ENCODE measurements at places on chromosomes 3 and 15.

GRCh38 chr15:89430530-89431341 is 65.6 kb downstream of the RHCG start:
- peak; percentile 92 for DNase-seq

DNA sequence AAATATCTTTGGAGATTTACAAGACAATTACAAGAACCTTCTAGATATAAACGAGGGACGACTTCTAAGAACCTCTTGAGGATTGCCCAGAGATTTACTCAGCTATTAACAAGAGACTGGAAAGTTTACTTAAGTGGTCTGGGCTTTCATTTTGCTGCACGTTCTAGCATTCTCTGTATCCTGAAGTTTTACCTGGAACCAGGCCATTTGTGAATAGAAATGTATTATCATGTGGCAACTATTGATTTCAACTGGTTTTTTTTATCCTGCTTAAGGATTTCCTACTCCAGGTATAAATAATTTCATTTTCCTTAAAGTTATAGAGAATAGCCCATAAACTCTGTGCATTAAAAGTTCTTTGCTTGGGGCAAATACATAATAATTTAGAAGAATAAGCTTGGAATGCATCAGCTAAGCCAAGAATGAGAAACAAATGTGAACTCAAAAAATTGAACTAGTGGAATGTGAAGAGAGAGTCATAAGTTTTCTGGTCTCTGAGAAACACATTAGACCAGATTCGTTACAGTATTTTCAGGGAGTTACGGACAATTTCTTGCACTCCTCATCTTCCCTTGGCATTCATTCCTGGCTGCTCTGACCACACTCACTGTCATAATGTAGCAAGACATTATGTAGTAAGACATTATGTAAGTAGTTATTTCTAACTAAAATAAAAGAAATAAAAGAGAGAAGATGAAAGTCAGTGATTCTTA is 1.3 kb downstream of the AQP9 start:
- DNase-seq, result no peak

DNA sequence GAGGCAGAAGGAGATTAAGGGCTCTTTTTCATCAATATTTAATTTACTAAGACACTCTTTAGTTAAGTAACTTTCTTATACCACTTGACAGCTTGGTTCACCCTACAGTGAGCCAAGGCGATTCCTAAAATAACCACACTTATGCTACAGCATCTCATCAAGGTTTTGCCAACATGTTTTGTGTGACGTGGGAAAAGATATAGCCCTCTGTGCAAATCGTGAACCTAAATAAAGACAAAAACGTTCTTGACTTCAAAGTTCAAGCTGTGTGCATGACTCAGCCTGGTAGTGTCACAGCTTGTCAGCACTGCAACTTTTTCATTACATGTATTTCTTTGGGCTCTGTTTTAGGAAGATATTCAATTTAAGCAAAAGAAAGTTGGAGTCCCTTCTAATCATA is 297.0 kb upstream of the EPHA3 start:
- DNase-seq, result no peak

DNA sequence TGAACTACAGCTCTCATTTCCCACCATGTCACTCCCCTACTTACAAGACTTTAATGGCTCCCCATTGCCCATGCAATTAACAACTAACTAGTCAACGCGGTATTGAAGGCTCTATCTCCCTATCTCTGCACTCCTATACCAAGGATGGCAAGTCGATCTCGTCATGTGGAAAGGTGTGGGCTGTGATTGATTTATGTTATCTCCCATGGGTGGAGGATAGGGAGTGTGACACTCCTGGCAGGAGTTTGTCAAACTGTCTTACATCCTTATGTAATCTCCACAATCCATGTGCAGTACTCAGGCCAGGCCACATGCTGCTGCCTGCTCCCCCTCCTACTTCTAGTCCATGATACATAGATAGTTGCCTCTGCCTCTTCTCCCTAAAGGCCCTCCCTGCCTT is 3.2 kb upstream of the RORA start:
- no peak for DNase-seq

- DNase-seq, result no peak
Observed at GRCh38 chr3:118097660-118098059, 937.0 kb downstream of the IGSF11 start.

GRCh38 chr3:183555541-183556081 is at the start of gene KLHL6:
Gene KLHL6 (minus strand): TSS chr3:183555706. CDS start chr3:183555653, 53 bp downstream.
- DNase-seq, result no peak

DNA sequence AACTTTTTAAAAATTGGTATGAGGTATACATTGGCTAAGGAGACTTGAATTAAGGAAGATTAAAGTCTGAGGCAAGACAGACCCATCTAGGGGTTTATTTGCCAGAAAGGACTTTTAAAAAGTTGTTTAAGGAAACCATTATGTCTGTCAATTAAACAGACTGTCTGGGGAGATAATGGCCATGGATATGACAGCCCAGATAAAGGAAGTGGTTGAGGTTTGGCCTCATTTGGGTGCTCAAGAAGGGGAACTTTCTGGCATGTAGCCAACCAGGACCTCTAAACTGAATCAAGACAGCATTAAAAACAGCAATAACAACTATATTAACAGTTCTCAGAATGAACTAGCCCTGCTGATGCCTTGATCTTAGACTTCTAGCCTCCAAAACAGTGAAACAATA is 9.9 kb upstream of the CD200R1L start:
- no peak for DNase-seq

- no peak for DNase-seq
Observed at GRCh38 chr15:52523647-52524046, 5.0 kb downstream of the MYO5A start.
